ENCODE measurements at places on chromosomes 16 and 17. TPM values are rescaled to one million over a fixed set of nuclear protein-coding genes. Genes with fewer than 3 reads are reported as not detected.

PRSS21 gene
- 0.28 TPM for polyA plus RNA-seq

CPNE7 gene
- polyA plus RNA-seq, result 0.43 TPM

TRIM65 gene
- polyA plus RNA-seq, result 16.4 TPM

HOXB2 gene
- polyA plus RNA-seq, result 13.2 TPM

AKAP10 gene
- polyA plus RNA-seq, result 16.8 TPM

GRCh38 chr16:21023509-21024202 lies 123.1 kb downstream of the LYRM1 start:
- no peak for DNase-seq

DNA sequence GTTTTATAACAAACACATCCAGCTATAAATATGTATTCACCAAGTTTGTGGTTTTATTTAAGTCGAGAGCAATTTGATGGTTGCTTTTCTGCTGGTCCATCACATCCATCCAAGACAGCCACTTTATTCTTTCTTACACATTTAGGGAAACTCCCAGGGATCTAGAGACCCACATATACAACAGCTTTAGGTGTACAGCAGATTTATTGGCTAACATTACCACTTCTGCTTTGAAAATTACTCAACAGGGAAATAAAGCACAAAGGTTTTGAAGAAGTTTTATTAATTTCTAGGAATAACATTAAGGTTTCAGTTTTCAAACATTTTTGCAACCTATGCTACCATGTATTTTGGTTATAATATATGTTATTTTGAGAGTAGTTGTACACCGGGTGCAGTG lies 6.9 kb downstream of the ERCC4 start:
- DNase-seq, result no peak

GRCh38 chr17:79407385-79407784 lies 203.5 kb downstream of the RBFOX3 start:
- DNase-seq, result no peak

- DNase-seq, result no peak
Observed at GRCh38 chr16:75219838-75220237, 1.1 kb downstream of the CTRB1 start.

DNA sequence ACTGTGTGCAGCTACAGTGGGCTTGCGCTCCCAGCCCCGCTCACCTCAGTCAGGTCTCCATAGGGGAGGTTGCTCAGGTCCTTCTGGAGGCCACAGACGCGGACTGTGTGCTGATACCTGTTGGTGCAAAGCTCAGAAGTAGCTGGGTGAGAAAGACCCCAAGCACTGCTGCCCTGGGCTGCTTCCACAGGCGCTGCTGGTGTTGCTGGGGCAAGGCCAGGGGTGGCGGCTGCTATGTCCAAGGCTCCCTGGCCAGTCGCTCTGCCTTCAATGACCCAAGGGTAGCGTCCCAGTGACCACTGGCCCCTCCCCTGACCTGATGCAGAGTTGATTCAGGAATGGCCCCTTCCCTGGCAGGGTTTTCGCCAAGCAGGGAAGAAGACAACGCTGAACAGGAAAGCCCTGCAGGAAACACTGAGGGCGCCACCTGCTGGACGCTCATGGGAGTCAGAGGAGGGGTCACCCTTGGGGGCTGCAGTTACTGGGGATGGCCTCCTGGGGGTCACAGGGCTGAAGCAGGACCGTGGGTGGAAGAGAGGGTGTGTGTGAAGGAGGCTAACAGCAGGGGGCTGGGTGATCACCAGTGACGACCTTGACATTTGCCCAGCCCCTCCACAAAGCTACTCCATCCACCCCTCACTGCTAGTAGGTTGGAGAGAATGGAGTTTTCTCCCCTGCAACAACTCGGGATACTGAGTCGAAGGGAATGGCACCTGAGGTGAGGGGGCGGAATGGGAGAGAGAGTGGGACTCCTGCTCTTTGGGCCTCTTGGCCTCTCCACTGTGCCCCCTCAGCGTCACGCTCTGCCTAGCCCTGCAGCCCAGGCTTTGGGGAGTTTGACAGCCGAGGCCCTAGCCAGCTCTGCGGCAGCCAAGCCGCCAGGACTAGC lies 38.3 kb downstream of the ABCC12 start:
- no peak for DNase-seq

- DNase-seq, result no peak
Observed at GRCh38 chr17:49365667-49366066, 3.6 kb upstream of the ZNF652 start.

- DNase-seq, result no peak
Observed at GRCh38 chr17:64230791-64231408, 32.2 kb downstream of the TEX2 start.

DNA sequence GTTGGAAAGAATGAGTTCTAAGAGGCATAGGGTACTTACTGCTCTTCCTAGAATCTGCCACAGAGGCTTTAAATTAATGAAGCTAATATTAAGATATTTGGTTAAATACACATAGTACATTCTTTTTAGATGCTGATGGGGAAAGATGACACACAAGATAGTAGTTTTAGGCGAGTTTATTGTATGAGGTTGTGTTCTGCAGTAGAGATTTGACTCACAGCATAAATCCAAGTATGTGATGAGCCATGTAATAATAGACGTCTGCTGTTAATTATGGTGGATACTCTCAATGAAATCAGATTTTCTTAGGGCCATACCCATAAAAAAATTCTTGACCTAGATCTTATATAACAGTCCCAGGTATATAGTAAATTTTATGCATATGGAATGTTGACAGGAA lies 8.0 kb downstream of the TNRC6C start:
- DNase-seq, result no peak

DNA sequence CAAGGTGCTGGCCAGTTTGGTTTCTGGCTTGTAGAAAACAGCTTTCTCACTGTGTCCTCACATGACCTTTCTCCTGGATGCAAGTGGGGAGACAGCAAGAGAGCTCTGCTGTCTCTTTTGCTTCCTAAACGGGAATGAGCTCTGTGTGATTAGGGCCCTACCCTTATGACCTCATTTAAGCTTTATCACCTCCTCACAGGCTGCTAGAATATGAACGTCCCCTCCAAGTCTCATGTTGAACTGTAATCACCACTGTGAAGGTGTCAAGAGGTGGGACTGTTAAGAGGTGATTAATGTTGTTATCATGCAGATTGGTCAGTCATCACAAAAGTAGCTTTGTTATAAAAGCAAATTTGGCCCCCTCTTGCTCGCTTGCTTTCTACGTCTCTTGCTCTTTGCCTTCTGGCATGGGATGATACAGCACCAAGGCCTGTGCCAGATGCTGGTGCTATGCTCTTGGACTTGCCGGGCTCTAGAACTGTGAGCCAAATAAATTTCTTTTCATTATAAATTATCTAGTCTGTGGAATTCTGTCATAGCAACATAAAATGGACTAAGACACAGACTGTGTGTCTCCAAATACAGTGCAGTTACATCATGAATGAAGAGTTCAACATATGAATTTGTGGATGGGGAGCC lies 14.8 kb upstream of the POLR3E start:
- DNase-seq, result no peak

DNA sequence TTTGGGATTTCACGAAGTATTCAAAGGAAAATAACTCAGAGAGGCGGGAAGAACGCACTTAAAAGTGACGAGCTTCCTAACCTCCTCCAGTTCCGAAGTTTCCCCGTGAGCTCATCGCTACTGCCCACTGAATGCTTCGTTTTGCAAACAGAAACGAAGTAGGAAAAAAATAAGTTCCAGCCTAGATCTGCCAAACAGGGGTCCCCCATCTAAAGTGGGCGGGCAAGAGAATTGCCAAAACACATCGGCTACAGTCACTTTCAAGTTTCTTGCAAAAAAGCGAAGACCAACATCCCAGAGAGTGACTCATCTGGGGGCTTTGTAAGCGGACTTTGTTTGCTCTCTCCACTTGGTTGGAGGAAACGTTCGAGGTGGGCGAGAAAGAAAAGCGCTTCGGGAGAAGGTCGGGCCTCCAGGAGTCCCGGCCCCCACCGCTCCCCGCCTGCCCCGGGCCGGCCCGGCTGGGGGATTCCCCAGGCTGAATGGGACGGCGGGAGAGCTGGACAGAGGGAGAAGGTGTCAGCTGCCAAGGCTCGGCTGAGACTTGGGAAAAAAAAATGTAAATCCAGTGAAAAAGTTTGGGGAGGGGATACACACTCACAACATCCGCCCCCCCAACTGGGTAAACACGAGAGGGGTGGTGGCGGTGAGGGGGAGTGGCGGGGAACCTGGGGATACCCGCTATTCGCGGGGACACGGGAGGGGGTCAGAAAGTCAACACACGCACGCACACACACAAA lies 1.0 kb downstream of the VEZF1 start:
- DNase-seq, result peak; percentile 46

DNA sequence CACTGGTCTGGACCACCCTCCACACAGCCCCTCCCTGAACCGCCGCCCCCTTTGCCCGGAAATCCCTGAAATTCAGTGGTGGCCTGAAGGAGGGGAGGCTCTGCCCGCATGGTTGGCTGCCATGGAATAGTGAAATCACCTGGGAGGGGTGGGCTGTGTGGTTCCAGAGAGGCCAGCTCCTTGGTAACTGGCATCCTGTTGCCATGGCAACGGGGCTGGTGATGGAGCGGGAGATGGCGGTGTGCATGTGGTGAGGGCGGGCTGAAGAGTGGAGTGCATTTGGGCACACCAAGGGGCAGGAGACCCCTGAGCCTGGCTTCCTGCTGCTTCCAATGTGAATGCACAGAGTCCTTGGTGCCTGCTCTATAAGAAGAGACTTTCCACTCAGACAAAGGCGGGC lies 2.4 kb downstream of the EFNB3 start:
- DNase-seq, result no peak

- DNase-seq, result no peak
Observed at GRCh38 chr16:15434425-15435215, at the start of gene BMERB1. Gene BMERB1, plus strand, starts transcription at chr16:15434588. Its CDS starts 66 bp downstream, at chr16:15434654.

GRCh38 chr17:77645072-77646045 lies 313.1 kb upstream of the TNRC6C start:
- no peak for DNase-seq

DNA sequence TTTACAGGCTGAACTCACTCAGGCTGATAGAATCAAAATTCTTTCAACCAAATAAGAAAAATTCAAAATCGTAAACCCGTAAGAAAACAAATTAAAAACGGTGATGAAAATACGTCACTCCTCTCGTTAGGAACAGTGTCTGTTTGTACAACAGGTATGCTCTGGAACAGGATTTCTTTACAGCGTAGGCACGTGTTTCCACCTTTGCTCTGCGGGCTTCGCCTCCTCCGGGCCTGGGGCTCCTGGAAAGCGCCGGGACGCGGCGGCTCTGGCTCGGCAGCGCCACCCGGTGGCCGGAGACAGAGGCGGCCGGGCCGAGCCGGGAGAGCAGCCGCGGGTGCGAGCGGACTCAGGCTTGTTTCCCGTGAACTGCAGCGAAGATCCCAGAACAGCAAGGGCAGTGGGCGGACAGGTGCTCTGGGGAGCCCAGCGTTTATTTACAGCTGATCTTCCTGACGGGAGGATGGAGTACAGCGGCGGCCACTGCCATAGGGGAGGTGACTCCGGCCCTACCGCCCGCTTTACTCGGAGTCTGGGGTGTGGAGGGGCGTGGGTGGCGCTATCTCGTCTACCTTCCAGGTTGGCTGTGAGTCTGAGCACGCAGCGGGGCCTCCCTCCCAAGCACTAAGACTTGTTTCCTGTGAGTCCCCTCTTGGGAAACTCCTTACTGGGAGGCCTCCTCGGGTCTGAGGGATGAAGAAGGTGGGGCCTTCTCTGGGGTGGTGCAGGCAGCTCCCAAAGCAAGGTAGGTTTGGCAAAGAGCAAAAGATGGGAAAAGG lies 40.5 kb upstream of the ATP2A3 start:
- DNase-seq, result no peak

DNA sequence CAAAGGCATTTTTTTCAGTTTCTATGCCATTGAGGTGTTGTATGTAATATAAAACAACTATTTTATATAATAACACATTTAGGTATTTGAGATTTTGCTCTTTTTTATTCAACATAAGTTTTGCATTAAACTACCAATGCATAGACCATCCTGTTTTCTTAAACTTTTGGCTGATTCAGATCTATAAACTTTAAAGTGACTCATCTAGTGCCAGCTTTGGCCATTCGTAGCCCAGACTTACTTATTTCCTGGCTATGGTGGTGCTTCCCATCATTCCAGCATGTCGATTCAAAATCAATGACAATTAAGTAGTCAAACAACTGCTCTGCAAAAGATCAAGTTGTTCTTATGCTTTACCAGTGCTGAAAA lies 3.1 kb downstream of the ERI2 start:
- no peak for DNase-seq

DNA sequence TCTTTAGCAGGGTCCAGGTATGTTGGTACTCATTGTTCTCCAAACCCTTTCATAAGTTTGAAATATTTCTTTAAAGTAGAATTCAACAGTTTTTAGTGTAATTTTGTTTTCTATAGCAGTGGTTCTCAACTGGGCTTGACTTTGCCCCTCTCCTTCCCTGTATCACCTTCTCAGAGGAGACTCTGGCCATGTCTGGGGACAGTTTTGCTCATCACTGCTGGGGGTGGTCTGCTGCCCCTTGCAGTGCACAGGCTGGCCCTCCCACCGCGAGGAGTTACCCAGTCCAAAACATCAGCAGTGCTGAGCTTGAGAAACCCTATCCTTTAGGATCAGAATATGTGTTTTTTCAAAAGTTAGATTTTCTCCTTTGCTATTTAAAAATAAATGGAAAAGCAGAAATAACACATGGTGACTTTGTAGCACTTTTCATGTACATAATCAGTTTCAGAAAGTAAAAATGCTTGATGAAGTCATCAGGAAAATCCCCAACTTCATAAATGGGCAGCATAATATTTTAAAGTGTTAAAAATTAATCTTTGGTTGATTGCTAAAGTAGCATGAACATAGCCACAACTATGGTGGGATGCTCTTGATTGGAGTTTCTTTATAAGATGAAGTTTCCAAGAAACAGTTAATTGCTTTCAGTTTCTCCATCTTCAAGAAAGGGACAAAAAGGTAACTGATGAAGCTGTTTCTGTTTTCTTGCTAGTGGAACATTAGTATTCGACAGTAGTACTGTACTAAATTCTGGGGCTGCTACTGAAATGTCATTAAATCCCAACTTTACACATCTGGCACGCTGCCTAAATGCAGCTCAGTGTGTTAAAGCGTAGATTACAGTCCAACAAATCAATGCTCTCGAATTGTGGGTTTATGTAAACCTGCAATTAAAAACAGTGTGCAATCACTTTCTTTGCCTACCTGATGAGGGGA lies 70.3 kb downstream of the NETO2 start:
- DNase-seq, result no peak

DNA sequence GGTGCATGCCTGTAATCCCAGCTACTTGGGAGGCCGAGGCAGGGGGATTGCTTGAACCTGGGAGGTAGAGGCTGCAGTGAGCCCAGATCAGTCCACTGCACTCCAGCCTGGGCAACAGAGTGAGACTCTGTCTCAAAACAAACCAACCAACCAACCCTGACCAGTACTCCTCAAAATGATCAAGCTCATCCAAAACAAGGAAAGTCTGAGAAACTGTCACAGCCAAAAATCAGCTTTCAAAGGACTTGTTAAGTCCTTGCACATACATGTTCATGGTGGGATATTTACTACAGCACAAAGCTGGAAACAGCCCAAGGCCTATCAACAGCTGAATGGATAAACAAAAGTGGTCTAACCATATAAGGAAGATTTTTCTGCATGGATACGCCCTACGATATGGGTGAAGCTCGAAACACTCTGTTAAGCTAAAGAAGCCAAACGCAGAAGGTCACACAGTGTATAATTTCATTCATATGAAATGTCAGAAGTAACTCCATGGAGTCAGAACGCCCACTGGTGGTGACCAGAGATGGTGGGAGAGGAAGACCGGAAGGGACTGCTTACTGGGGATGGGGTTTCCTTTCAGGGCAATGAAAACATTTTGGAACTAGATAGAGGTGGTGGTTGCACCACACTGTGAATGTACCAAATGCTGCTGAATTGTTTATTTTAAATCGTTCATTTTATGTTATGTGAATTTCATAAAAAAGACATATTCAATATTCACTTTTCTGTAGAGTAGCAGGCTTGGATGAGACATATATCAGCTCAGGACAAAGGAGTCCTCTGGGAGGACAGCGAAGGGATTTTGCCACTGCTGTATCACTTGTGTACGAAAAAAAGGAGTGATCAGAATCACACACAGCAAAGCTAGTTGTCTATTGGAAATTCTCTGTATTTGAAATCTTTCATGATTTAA lies 17.7 kb downstream of the CCL17 start:
- peak; percentile 54 for DNase-seq

All from forelimb muscle (tissue), 1 donor.